ENCODE measurements at places on chromosomes 5 and 9.

DNA sequence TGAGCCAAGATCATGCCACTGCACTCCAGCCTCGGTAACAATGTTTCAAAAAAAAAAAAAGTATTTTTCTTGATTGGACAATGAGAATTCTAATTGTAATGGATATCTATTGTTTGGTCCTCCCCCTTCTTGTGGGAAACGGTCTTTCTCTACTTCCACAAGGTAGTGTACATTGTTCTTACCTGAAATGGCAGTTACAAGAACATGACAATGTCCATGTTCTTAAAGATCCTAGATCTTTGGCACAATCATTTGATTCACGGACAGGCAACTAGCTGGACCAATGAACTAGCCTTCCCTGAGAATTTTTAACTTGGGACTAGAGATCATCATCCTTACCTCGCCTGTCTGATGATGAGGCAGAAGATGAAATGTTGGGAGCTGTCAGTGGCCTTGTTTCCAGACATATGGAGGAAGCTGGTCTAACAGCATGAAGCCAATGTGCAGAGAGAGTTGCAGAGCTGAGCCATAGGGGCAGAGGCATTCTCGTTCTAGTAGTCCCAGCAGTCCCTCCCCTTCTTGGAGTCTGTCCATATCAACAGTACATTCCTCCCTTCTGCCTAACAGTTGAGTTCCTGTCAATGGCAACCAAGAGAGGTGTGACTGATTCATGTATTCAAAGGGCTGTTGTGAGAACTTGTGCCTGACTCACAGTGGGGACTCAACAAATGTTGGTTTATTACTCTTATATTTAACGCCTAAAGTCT, 2.1 kb upstream of the MARCHF6 start:
- DNase-seq = peak; percentile 55

- no peak for DNase-seq
Observed at GRCh38 chr9:73216100-73216499, 64.4 kb downstream of the ANXA1 start.

- DNase-seq = no peak
Observed at GRCh38 chr5:54341971-54342370, 31.6 kb upstream of the ARL15 start.

DNA sequence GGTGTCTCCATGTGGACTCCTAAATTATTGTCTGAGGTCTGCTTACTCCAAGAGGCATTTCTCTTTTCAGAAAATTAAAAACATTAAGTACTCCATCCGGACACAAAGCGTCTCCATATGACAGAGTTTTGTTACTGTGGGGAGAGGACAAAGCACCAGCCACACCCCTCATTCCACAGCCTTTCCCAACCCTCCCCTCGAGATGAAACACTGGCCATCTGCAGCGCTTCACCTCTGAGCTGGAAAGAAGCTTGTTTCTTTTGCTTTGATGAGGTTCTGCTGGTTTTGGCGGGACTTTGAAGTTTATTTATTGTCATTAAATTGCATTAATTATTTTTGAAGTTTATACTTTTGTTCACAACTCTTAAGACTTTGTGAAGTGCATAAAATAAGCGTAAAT, 27.6 kb upstream of the NKD2 start:
- DNase-seq = peak; percentile 53

DNA sequence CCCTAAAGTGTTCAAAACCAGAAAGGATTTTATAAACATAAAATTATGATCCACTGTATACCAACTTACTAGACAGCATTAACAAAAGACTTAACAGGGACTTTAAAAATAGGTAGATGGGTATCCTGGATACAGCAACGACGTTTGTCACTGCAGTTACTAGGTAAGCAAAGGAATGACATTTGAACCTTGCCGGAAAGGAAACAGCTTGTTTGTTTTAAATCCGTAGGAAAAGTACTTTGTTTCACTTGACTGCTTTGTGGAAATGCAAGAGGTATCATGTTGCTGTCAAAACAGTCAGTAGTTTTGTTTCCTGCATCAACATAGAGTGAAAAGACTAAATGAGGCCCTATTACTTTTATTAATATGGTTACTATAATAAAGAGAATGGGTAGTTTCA, 122.9 kb downstream of the CDC42SE2 start:
- DNase-seq = no peak

GRCh38 chr5:175321927-175322532, 122.0 kb downstream of the DRD1 start:
- DNase-seq = peak; percentile 40

DNA sequence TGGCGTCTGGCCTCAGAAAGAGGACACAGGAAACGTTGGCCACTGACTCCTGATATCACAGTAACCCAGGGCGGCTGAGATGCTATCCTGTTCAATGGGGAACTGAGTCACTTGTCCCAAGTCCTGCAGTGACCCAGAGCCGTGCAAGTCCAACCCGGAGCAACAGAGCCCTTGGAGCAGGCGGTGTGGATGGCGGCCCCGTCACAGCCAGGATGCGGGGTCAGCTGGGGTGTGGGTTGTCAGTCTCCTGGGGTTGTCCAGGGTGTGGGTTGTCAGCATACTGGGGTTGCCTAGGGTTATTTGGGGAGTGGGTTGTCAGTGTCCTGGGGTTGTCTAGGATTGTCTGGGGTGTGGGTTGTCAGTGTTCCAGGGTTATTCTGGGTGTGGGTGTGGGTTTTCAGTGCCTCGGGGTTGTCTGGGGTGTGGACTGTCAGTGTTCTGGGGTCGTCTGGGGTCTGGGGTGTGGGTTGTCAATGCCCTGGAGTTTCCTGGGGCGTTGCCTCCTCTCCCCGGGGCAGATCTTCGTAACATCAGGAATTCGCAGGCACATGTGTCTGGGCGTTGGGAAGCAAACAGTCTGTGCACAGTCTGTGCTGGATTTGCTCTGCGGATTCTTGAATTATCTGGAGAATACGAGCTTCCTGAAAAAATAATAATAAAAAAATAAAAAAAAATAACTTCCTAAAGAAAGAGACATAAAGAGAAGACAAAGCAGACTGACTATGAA, 257.5 kb downstream of the PARP8 start:
- DNase-seq = no peak

GRCh38 chr9:19180991-19181390, 49.5 kb upstream of the DENND4C start:
- DNase-seq = no peak

- DNase-seq = no peak
Observed at GRCh38 chr5:4627131-4627530, 513.0 kb upstream of the ADAMTS16 start.
